AG09309 (cell line): ENCODE measurements at places on chromosomes 16 and 17.
A peak's percentile ranks its signal among the peaks of the same experiment; 100 is the strongest.

GRCh38 chr17:68320943-68321555 is 29.8 kb downstream of the ARSG start:
- no peak for DNase-seq

- DNase-seq = no peak
Measured at GRCh38 chr17:21300601-21301571, 16.4 kb downstream of the MAP2K3 start.

DNA sequence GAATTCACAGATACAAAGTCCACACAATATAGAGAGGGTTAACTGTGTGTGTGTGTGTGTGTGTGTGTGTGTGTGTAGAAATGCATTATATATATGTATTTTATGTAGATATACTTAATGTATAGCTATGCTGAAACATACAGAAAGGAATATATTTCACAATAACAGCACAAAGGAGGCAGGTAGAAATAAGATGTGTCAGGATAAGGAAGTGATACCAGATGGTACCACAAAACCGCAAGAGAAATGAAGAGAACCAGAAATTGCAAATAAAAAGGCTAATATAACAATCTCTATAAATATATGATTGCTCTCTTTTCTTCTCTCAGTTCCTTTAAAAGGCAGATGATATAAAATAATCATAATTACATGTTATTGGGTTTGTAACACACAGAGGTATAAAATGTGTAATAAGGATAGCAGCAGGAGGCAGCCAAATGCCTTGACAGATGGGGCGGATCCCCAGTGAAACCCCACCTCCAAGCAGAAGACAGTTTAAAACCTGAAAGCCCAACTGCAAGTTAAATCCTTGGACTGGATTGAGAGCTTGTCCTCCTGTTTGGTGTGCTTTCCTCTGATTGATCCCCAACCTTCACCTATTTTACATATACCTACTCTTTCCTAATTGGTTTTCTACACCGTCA is 365.4 kb upstream of the C16orf82 start:
- no peak for DNase-seq

GRCh38 chr16:65660390-65660789 is 538.5 kb upstream of the CDH11 start:
- DNase-seq = no peak

DNA sequence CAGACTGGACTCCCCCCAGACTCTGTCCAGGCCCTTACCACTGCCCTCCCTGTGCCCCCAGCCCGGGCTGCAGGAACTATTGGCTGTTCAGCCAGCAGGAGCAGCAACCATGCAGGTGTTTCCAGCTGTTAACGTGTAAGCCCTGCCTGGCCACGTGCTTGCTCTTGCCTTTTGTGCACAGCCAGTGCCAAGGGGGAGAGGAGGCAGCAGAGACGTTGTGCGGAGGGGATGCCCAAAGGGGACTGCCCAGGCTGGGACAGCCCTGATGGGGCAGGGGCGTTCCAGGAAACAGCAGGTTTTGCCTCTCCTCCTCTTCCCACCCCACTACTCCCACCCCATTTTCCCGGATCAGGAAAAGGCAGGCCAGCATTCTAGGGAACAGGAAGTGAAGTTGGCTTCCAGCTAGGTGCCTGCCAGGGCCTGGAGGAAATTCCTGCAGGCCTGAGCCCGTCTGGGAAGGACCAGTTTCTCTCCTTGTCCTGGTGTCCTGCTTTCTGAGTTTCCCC is 16.7 kb upstream of the LASP1NB start:
- no peak for DNase-seq

DNA sequence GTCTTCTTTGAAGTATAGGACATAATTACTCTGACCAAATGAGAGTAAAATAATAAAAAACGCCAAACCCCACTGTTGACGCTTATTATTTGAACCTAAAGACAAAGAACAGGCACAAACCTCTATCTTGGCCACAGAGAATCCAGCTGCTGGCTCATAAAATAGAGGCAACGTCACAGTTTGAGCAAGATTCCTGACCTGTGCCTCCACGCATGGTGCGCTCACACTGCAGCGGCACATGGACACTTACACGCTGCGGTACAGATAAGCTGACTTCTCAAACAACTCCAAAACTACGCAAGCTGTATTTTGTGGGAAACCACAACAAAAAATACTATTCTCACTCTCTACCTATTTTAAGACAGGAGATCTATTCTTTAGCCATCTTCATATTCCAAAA is 38.8 kb upstream of the TRAP1 start:
- no peak for DNase-seq

DNA sequence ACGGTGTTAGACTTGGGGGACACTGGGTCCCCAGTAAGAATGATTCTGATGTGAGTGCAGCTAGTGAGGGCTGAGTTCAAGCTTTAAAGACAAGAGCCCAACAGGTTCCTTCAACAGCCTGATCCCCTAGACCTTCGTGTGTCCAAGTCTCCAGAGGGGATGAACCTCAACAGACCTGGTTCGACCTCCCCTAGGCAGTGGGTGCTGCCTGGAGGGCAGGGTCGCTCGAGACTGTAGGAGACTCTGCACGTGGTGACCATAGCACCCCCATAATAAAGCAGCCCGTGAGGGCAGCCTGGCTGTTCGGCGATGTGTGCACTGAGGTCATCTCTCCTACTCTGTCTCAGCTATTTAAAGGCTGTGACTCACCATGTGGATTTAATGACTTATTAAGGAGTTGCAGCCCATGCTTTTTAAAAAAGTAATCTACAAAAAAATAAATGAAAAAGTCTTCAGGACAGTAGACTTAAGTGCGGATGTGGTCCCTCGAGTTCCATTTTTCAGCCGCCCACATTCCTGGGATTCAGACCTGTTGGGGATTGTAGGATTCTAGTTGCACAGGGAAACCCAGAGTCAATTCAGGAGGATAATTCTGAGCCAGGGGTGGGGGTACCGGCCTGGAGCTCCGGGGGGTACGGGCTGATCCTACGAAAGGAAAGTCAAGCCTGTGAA is 23.4 kb upstream of the METRNL start:
- DNase-seq = peak; percentile 59

DNA sequence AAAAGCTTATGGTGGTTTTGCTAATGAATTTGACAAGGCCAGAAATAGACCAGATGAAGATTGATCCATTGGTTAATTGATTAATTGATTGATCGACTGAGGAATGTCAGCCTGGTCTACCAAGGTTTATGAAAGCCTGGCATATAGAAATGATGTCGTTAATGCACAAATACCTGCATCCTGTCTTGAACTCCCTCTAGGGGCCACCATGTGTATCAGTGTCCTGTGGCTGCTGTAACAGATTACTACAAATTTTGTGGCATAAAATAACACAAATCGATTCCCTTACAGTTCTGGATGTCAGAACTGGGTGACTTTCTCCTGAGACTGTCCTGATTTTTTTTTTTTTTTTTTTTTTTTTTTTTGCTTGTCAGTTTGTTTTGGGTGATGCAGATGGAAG is 553.2 kb downstream of the MAF start:
- no peak for DNase-seq

GRCh38 chr16:48274476-48274875 is 27.1 kb upstream of the ABCC11 start:
- DNase-seq = no peak

- no peak for DNase-seq
Measured at GRCh38 chr16:84611041-84611440, 6.8 kb downstream of the COTL1 start.

DNA sequence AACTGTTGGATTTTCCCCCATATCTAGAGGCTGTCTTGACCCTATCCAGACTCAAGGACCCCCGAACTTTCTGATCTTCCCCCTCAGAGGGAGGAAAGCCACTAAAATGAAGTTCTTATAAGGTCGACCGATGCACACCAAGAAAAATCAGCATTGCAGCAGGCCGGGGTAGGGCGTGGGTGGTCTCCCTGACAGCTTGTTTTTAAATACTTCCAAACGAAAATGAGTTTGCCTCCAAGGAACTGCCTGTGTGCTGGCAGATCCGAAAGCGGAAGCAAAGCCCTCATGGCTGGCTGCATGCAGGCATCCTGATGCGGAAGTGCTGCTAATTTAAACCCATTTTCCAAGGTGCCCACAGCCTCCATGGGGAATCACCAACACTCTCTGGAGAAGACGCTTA is 374.3 kb upstream of the XYLT1 start:
- DNase-seq = no peak

- no peak for DNase-seq
Measured at GRCh38 chr16:83162791-83163190, 536.0 kb downstream of the CDH13 start.

- no peak for DNase-seq
Measured at GRCh38 chr16:50298075-50298460, 31.7 kb downstream of the ADCY7 start.

DNA sequence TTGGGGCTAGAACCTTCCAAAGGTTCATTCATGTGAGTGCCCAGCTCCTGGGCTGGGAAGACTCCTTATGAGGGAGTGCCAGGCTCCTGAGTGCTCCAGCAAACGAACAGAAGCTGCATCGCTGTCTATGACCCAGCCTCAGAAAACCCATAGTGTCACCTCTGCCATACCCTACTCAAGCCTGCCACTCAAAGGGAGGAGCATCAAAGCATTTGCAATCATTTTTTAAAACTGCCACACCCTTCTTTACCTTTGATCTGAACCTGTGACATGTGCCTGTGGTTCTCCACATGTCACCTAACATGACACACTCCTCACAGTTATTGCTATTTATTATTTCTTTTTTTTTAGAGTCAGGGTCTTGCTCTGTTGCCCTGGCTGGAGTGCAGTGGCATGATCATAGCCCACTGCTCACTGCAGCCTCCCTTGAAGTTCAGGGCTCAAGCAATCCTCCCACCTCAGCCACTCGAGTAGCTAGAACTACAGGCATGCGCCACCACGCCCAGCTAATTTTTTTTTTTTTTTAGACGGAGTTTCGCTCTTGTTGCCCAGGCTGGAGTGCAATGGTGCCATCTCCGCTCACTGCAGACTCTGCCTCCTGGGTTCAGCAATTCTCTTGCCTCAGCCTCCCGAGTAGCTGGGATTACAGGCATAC is 7.3 kb upstream of the KDM8 start:
- DNase-seq = no peak

DNA sequence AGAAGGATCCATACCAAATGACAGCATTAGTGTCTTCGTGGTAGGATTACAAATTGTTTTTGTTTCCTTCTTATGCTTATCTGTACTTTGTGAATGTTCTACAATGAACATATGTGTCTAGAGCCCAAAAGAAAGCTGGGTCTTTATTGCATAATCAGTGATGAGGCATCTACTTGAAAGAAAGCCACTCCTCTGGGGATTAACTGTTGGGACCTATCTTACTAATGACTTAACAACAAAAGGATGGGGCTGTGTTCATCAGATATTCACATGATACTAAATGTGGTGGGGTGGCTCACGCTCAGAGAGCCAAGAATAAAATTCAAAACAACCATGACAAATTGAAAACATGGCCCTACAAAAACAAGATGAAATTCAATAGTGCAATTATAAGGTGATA is 160.2 kb downstream of the RGS9 start:
- no peak for DNase-seq

DNA sequence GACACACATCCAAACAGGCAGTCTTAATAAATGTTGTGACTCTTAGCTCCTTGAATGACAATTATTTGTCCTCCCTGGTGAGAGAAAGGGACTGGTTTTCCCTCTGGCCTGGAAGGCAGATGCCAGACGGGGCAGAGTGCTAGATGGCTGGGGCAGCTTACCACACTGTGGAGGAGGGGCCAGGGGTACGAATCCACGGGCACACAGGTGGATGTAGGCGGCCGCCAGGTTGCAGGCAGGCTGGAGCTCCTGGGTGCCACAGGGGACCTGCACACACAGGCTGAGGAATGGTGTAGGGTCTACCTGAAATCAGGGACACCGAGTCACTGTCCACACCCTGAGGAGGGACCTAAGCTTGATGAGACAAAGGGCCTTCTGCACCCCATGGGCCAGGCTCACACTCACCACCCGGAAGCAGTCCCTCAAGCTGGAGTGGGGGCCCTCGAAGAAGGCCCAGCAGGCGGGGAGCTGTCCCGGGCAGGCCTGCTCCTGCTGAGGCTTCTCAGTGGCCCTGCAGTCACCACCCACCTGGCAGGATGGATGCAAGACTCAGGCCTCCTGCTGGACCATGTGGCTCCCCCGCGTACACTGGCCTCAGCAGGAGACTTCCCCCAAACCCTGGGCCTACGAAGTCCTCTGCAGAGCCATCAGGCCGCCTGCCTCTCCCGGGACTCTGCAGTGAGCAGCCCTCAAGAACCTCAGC is 38.4 kb downstream of the RMI2 start:
- DNase-seq = no peak

GRCh38 chr17:81049372-81049911 is 14.5 kb downstream of the BAIAP2 start:
- no peak for DNase-seq
